ENCODE measurements at places on chromosomes 1 and 21. TPM values are rescaled to one million over a fixed set of nuclear protein-coding genes. Genes with fewer than 3 reads are reported as not detected.

The CTSE gene
- not detected for total RNA-seq

GRCh38 chr1:27622828-27623227 is 12.2 kb downstream of the FGR start:
- H3K27me3 ChIP-seq, result no peaks in the 10 kb centered on the region
- no peak overlapping the region for H3K27ac ChIP-seq
- no peak for DNase-seq
- H3K4me1 ChIP-seq, result peaks cover 50% of the 10 kb centered on the region
- H3K36me3 ChIP-seq, result no peaks in the 10 kb centered on the region

The TNFRSF8 gene
- 1.9 TPM for total RNA-seq

- no peak overlapping the region for H3K4me3 ChIP-seq
- no peak for DNase-seq
- H3K36me3 ChIP-seq, result no peaks in the 10 kb centered on the region
- H3K27ac ChIP-seq, result no peak overlapping the region
Observed at GRCh38 chr1:241323514-241324195, 33.4 kb downstream of the RGS7 start.

- H3K4me3 ChIP-seq, result no peak overlapping the region
- no peaks in the 10 kb centered on the region for H3K4me1 ChIP-seq
- no peaks in the 10 kb centered on the region for H3K36me3 ChIP-seq
Observed at GRCh38 chr1:41764656-41765055, 154.1 kb downstream of the HIVEP3 start.

DNA sequence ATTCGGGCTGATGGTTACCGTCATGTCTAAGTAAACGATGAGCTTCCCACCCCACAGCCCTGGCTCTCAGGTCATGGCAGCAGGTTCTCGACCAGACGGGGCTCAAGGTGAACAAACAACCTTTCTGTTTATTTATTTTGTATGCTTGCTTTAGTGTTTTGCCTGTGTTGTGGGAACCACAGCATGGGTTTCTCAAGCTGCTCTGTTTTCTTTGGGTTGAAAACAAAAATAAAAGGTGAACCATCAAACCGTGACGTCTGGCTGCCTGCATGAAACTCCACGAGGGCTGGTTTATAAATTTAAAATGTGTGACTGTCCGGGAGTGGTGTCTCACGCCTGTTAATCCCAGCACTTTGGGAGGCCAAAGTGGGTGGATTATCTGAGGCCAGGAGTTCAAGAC is 28.0 kb downstream of the TMEM51 start:
- no peak overlapping the region for H3K4me3 ChIP-seq
- no peak for DNase-seq

DNA sequence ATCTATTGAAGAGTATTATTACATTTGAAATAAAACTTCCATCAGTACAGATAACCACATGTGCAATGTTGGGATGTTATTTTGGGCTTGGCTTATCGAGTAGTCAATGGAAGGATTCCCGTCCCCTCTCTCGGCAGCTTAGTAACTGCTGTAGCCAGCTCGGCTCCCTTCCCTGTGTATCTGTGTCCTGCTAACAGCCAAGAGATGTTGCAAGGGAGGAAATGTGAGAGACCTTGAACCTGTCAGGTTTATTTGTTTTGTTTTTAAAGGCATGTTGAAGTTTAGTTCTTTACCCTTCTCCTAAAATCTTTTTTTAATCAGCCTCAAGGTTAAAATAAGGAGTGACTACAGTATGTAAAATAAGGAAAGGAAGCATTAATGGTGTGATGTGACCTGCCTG is 13.6 kb upstream of the TARS2 start:
- peaks cover 28% of the 10 kb centered on the region for H3K36me3 ChIP-seq
- H3K4me1 ChIP-seq, result no peaks in the 10 kb centered on the region
- H3K27ac ChIP-seq, result no peak overlapping the region
- no peak for DNase-seq

The OR2T11 gene
- total RNA-seq, result not detected

- H3K4me1 ChIP-seq, result no peaks in the 10 kb centered on the region
- H3K4me3 ChIP-seq, result no peak overlapping the region
- DNase-seq, result no peak
Observed at GRCh38 chr21:33881689-33882440, 33.7 kb downstream of the ATP5PO start.

- no peak overlapping the region for H3K27ac ChIP-seq
- H3K4me3 ChIP-seq, result no peak overlapping the region
- DNase-seq, result no peak
- no peaks in the 10 kb centered on the region for H3K36me3 ChIP-seq
Observed at GRCh38 chr1:109884242-109884891, 26.3 kb upstream of the CSF1 start.

- H3K27ac ChIP-seq, result no peak overlapping the region
- no peaks in the 10 kb centered on the region for H3K27me3 ChIP-seq
- H3K4me3 ChIP-seq, result no peak overlapping the region
- H3K36me3 ChIP-seq, result no peaks in the 10 kb centered on the region
- H3K4me1 ChIP-seq, result no peaks in the 10 kb centered on the region
Observed at GRCh38 chr1:230823426-230823825, 44.9 kb downstream of the C1orf198 start.

The OR6K6 gene
- not detected for total RNA-seq

DNA sequence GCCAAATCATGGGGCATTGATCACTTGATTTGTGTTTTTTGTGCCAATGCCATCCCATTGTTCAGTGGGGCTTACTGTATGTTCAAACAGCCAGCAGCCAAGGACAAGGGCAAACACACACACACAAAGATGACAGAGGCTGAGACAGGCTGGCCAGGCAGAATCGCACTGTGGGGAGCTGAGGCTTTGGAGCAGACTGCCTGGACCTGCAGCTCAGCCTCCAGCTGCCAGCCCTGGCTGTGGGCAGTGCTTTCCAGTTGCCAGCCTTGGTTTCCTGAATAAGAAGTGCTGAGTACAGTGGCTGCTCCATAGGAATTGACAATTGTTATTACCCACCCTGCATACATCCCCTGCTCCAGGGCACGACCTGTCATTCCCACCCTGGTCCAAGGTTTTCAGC is 16.9 kb upstream of the PCP4 start:
- H3K27me3 ChIP-seq, result no peaks in the 10 kb centered on the region
- no peak overlapping the region for H3K4me3 ChIP-seq
- no peaks in the 10 kb centered on the region for H3K4me1 ChIP-seq

- no peak overlapping the region for H3K4me3 ChIP-seq
- H3K36me3 ChIP-seq, result no peaks in the 10 kb centered on the region
- no peak overlapping the region for H3K27ac ChIP-seq
- no peaks in the 10 kb centered on the region for H3K4me1 ChIP-seq
Observed at GRCh38 chr1:96238426-96238825, 483.2 kb upstream of the PTBP2 start.
